ENCODE measurements at places on chromosomes 11 and 22.

- no peak for DNase-seq
Observed at GRCh38 chr22:17102297-17102667, 17.5 kb downstream of the IL17RA start.

DNA sequence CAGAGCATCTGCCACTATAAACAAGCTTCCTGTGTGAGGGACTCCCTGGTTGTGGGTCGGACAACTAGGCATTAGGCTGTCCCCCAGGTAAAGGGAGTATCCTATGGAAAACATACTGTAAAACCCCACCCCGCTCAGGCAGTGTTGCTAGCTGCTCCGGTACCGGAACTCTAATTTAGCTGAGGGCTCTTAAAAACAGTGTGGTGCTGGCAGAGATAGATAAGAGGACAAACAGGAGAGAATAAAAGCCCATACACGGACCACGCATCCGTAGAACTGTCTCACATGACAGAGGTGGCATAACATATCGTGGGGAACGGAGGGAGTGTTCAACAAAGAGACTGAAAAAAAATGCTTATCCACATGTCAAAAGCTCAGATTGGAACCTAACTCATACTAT is 3.4 kb upstream of the MOGAT2 start:
- no peak for DNase-seq

- DNase-seq = no peak
Observed at GRCh38 chr11:41404109-41404508, 55.3 kb downstream of the LRRC4C start.

- no peak for DNase-seq
Observed at GRCh38 chr11:259413-259812, 18.8 kb upstream of the NLRP6 start.

GRCh38 chr11:128687321-128687720 is 6.6 kb upstream of the FLI1 start:
- no peak for DNase-seq

- DNase-seq = peak; percentile 41
Observed at GRCh38 chr11:18696638-18697225, 1.8 kb upstream of the TMEM86A start.

DNA sequence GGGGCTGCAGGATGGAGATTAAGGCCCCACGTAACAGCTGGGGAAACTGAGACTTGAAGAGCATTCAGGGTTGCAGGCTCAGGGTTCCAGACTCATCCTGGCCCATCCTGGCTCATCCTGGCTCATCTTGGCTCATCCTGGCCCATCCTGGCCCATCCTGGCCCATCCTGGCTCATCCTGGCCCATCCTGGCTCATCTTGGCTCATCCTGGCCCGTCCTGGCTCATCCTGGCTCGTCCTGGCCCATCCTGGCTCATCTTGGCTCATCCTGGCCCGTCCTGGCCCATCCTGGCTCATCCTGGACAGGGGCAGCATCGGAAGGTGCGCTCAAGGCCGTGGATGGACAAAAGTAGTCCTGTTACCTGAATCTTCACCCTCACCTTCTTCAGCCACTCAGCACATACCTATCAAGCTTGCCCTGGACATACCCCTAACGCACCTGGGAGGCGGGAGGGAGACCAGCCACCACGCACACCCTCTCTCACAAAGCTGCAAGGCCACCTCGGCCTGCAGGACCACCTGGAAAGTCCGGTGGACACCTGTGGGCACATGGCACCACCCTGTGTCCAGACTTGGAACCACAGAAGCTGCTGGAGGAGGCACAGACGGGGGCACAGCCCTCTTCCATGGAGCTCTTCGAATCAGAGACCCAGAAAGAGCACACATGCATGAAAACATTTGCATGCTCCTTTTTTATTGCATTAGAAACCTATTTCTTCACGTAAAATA is 20.3 kb upstream of the NLRP6 start:
- DNase-seq = no peak

GRCh38 chr11:88807349-88807748 is 258.4 kb downstream of the GRM5 start:
- DNase-seq = no peak

GRCh38 chr22:36162127-36163034 is 1.8 kb upstream of the APOL3 start:
- DNase-seq = no peak

DNA sequence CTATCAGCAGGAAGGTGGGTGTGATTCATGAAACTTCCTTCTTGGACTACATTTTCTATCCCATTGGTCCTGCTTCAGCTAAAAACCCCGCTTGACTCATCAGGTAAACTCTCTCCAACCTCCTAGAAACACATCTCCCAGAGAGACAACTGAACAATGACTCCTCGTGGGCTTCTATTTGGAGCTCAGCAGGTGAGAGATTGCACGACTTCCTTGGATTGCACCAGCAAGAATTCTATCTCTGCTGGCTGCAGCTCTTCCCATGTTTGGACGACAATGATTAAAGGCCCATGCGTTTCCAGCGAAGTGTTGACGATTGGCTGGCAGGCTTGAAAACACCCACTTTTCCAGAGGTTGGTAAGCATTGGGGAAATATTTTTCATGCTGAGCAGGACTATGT is 216.1 kb upstream of the NTM start:
- no peak for DNase-seq

GRCh38 chr11:15910761-15911160 is 445.6 kb downstream of the SOX6 start:
- no peak for DNase-seq

GRCh38 chr11:118896472-118896913 is 12.8 kb downstream of the CXCR5 start:
- DNase-seq = no peak

DNA sequence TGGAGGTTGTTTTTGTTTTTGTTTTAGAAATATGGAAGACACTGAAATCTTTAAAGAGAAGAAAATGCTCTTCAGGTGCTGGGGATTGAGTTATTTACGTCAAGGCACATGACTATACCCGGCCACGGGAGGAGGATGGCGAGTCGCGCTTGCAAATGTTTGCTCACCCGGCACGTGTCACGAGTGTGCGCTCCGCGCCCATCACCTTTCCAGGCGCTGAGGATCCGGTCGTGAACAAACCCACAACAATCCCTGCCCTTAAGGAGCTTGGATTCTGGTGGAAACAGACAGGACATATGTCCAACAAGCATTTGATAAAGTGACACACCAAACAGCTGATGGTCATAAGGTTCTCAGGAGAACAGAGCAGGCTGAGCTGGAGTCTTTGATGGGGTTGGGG is 715.5 kb downstream of the BRD1 start:
- DNase-seq = no peak

DNA sequence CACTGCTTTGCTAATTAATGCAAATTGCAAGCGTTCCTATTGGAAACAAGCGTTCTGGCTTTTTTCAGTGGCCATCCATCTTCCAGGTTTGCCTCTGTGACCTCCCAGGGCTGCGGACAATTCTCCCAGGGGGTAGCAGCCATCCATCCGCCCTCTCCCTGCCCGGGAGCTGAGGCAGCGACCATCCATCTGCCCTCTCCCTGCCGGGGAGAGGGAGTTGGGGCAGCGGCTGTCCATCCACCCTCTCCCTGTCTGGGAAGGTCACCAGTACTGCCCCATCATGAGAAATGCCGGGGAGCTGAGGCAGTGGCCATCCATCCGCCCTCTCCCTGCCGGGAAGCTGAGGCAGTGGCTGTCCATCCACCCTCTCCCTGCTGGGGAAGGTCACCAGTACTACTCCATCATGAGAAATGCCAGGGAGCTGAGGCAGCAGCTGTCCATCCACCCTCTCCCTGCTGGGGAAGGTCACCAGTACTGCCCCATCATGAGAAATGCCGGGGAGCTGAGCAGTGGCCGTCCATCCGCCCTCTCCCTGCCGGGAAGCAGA is 394.7 kb downstream of the BRD1 start:
- no peak for DNase-seq

GRCh38 chr11:118868659-118869058 is 15.0 kb upstream of the CXCR5 start:
- no peak for DNase-seq

GRCh38 chr11:11563200-11563975 is 58.4 kb downstream of the GALNT18 start:
- no peak for DNase-seq

DNA sequence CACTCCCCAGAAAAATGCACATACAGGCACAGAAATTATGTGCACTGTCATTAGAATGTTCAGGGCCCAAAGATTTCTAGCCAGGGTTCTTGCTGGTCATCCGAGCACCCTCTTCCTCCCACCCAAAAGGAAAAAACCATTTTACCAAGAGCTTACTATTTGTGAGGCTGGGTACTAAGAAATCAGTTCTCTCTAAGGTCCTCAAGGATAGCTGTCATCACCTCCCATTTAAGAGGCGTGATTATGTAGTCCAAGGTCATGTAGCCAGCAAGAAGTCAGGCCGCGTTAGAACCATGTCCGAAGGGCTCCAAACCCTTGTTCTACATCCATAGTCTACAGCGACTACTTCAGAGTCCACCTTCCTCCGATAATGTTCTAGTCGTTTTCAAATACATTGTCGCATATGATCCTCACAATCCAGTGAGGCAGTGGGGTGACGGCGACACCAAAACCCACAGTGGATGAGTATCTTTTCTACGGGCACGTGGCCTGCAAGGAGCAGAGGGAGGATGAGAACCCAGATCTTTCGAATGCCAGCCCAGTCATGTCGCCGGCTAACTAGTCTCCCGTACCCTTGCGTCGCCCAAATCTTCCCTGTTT is 634 bp downstream of the TIMM8B start:
- no peak for DNase-seq

DNA sequence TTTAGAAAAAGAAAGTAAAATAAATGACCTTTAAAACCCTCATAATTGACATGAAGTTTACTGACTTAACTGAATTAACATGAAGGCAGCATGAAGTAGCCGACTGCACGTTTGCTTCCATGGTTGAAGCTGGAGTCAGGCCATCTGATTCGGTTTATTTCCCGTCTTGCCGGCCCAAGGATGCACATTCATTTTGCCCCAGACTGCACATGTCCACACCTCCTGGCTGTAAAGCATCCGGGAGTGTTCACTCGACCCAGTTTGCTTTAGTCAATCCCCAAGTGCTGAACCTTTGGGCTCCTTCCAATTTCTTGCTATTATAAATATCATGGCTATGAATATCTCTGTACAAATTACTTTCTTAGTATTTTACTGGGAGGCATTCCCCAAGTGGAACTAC is 17.7 kb upstream of the TUB start:
- no peak for DNase-seq

DNA sequence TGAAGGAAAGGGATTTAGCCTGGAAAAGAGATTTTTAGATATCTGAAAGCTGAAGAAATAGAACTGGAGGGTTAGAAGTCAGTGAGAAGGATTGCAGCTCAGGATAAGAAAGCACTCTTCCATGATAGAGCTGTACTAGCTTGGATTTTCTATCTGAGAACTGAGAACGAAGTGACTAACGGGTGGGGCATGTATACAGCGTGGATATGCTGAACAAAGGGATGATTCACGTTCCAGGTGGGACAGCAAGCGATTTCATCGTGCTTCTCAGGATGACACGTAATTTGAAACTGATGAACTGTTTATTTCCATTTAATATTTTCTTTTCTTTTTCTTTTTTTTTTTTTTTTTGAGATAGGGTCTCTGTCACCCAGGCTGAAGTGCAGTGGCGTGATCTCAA is 53.0 kb downstream of the GRAMD1B start:
- DNase-seq = peak; percentile 76

GRCh38 chr11:133904818-133905515 is 51.8 kb downstream of the IGSF9B start:
- no peak for DNase-seq

DNA sequence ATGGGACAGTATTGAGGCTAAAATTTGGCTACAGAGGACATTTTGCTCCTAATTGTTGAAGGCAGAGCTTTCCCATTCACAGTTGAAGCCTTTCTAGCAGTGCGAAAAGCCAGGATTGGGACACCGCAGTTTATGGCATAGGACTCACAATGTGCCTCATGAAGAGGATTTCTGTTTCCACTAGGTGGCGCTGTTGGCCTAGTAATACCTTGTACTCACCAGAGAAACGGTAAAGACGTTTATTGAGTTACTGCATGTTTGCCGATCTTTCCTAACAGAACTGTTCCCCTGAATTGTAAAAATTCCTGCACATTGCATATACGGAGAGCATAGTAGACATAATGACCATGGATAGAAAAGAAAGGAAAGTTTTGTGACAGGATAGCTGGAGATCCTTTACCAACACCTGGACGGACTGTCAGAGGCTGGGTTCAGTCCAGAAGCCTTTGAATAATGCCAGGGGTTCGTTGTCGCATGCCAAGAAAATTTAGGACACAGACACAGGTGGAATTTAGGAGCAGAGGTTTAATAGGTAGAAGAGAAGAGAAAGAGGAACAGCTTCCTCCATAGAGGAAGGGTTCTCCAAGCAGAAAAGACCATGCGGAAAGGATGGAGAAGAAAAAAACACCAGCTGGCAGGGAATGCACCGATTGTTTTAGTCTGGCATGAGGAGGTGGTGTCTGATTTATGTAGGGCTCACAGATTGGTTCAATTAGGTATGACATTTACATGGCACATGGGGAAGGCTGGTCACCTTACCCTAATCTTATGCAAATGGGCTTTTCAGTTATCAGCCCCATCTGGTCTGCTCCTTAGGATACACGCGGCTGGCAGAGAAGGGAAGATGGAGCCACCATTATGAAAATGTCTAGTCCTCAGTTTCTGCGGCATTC is 10.8 kb upstream of the OR51D1 start:
- DNase-seq = peak; percentile 8

DNA sequence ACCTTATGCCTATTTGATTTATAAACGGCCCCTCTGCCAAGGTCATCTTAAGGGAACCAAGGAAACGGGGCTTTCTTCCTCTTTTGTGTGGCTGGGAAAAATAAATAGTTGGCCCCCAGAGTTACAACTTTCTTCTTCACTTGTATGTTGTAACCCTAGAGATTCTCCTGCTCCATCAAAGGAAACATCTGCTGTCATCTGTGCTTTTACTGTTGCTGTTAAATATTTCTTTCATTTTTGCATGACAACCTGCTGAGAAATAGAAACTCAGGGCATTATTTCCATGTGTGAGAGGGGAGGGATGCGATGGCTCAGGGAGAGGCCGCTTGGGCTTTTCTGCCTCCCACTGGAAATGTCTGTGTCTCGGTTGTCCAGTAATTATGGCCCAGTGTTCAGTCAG is 21.8 kb upstream of the CDC42EP2 start:
- DNase-seq = no peak

DNA sequence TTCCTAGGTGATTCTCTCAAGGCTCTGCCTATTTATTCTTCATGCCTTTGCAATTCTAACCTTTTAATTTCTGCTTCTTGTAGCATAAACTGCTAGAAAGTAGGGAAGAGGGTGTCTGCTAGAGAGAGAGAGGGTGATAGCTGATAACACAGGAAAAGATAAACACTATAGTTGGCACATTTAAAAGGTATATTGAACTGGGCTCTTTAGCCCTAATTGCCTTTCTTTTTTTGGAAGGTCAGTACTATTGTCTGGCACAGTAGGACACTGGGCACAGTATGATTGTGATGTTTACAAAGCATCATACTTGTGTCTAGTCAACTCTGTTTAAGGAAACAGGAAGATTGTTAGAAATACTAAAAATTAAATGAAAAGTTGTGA is 33.3 kb downstream of the TEAD1 start:
- no peak for DNase-seq

Measured in astrocyte (in vitro differentiated cells and primary cell).